SJSA1 (cell line): ENCODE measurements at places on chromosomes 2 and 18. TPM values are rescaled to one million over a fixed set of nuclear protein-coding genes. Genes with fewer than 3 reads are reported as not detected.

The CYTIP gene
- total RNA-seq, result not detected in 2 replicates

The TTR gene
- total RNA-seq, result not detected in 2 replicates

The SKA1 gene
- total RNA-seq, result 70.2 and 71.5 TPM in 2 replicates

The ZNF519 gene
- 5.6 and 10.5 TPM in 2 replicates for total RNA-seq

The NEB gene
- total RNA-seq, result 0.03 TPM in 1 of 2 replicates, not detected in the other

The TCF23 gene
- total RNA-seq, result not detected in 2 replicates

The NMS gene
- not detected in 2 replicates for total RNA-seq

The REG1B gene
- not detected in 2 replicates for total RNA-seq

The TMEM169 gene
- 0.19 and 0.84 TPM in 2 replicates for total RNA-seq

The POLE4 gene
- total RNA-seq, result 46.8 and 88.9 TPM in 2 replicates

The GKN1 gene
- total RNA-seq, result not detected in 2 replicates

The C2orf66 gene
- total RNA-seq, result 0.05 TPM in 1 of 2 replicates, not detected in the other

GRCh38 chr18:50869150-50869549, 9.8 kb upstream of the ME2 start:
- no peak for DNase-seq

DNA sequence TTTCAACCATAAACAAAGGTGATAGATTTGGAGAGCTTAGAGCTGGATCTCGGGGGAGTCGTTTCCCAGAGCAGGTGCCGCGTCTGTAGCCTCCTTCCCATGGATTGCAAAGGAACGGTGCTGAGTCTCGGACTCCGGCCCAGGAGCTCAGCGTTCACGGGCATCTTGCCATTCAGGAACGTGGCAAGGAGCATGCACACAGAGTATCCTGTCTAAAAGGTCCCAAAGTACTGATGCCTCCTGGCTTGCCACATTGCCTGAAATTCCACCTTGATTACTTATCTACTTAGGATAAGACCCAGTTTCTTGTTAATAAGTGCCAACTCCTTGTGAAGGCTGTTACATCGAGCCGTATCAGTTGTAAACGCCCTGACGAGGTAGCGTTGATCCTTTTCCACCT, 197.8 kb upstream of the MYT1L start:
- DNase-seq, result no peak

DNA sequence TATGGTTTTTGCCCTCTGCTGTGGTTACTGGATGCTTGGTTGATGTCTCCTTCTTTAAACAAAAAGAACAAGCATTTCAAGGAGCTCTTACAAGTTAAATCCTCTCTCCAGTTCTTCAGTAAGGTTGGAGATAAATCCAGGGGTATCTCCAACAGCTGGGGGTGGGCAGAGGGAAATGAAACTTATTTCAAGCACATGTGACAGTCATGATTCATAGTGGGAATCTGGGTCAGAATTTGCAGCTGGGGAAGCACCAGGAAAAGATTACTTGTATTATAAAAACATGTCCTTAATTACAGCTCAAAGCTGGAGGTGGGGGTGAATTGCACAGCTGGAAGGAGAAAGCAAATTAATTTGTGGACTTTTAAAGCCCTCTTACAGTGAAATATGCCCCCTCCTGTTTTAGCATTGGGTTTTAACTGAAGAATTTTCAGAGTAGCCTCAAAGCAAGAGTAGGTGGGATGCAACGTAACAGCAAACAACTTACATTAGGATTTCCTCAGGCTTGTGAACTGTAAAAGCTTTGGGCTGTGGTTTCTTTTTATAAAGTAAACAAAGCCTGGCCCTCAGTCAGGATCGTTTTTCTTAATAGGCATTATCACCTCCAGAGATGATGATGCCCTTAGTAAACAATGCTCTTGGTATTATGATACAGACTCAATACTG, 596.4 kb downstream of the NYAP2 start:
- DNase-seq, result peak; percentile 21

DNA sequence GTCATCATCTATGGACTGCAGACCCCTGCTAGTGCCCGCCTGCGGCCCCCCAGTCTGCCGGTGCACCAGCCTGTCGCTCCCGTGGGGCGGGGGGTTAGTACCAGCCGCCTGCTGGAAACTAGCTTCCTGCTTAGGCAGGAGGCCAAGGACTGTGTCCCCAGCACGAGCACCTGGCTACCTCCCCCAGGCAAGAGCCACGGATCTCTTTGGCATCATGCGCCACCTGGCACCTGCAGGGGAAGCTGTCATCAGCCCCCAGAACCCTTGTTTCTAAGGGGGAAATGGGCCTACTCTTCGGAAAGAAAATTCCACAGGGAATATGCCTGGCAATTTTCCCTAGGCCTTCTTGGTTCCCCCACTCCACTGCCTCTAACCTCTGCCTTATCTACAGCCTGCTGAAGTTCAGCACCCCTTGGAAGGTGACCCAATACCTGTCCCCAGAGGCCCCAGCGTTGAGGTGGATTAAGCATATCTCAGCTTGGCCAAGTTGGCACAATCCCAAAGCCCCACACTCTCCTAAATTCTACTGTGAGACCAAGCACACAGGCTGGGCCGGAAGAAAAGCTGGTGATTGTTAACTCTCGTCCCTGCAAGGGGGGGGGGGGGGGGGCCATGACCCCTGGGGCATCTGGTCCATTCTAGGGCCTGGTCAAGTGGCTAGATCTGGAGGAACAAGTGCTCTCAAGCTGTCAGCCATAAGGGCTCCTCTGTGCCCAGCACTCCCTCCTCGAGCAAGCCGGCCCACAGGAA, 62.0 kb upstream of the POMC start:
- no peak for DNase-seq

- no peak for DNase-seq
Measured at GRCh38 chr2:217066510-217067270, 206.8 kb upstream of the TNP1 start.

DNA sequence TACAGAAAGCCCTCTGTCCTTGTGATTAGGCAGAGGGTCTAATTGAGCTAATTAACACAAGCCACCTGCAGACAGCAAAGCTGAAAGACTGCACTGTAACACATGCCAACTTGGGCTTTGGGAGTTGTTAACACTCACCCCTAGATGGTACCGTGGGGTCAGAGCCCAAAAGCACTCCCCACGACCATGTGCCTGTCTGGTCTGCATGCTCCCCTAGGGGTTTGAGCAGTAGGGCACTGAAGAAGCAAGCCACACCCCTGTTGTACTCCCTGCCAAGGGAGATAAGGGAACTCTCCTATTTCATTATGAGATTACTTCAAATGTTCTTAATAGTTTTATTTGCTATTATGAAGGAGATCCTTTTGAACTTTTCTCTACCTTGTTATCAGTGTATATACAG, 560.1 kb upstream of the FSHR start:
- DNase-seq, result no peak

DNA sequence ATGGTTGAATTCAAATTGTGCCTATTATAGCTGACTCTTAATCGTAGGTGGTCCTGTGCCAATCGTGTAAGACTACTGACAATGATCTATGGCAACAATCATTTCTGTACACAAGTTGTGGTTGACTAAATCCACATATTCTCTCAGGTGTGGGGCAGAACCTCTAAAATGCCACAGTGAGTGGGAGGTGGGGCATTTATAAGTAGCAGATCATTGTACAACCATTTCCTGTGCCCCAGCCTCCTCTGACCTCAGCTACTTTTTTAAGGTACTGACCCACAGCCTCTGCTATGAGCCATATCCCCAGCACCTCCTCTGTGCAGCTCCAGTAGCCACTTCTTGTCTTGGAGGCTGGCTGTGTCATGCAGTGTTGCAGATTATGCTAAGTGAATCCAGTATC, 48.6 kb upstream of the RAPH1 start:
- peak; percentile 42 for DNase-seq

GRCh38 chr2:227657199-227657845, 9.3 kb upstream of the SCYGR5 start:
- DNase-seq, result no peak

- no peak for DNase-seq
Measured at GRCh38 chr2:178927173-178927572, 120.0 kb upstream of the TTN start.

DNA sequence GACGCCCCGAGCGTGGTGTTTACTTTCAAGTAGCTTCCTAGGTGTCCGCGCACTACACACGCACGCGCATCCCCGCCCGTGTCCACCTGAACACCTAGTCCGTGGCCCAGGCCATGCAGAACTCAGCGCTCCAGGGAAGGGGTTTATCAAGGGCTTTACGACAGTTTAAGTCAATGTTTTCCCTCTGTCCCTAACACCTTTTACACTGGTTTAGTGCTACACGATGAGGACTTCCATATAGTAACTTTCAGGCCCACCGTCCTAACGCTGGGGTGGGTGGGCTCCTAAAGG, 1.4 kb upstream of the BCL2 start:
- no peak for DNase-seq

- no peak for DNase-seq
Measured at GRCh38 chr2:9240745-9241144, 34.1 kb downstream of the ASAP2 start.

DNA sequence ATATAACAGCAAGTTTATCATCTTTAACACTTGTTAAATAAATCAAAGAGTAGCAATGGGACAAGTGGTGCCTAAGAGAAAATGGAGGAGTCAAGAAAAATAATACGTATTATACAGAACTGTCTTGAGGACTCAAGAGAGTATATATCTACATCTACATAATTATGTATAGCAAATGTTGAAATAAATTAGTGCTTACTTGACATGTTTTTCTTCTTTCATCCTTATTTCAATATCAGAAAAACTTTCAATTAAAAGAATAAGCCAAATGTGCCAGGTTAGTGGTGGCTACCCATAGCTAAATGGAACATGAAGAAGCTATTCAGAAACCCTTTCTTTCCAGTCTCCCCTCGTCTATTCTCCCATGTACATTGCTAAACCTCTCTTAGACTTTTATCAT, 267.3 kb upstream of the SPOPL start:
- no peak for DNase-seq

DNA sequence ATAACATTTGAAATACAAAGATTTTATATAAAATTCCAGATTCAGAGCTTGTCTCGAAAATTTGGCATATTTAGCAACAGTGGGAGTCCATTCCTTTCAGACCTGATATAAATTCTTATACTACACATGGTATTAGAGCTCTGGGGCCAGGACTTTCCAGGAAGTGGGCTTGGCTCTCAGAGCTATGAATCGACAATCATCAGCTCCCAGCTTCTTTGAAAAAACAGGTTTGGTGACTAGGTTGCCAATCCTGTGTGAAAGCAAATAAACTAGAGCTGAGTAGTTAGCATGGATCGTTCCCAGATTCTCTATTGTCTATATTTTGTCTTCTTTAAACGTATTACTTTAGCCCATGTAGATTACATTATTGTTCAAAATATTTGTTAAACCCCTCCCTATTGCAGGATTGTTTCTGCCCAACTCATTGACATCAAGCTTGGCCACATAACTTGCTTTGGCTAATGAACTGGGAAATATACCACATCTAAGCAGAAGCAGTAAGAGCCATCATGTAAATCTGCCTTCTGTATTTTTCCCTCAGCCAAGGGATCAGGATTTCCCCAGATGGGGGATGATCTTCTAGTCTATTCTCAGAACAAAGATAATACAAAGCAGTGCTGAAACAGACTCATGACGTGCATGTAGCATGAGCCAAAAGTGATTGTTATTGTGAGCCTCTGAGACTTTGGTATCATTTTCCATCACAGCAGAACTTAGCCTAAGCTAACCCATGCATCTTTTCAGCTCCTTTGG, 105.4 kb downstream of the KCNH7 start:
- no peak for DNase-seq

- no peak for DNase-seq
Measured at GRCh38 chr2:27021253-27022049, 11.3 kb upstream of the TMEM214 start.

- DNase-seq, result no peak
Measured at GRCh38 chr2:70668911-70669310, 99.1 kb downstream of the ADD2 start.

- DNase-seq, result no peak
Measured at GRCh38 chr2:153308466-153308865, 170.1 kb downstream of the RPRM start.

DNA sequence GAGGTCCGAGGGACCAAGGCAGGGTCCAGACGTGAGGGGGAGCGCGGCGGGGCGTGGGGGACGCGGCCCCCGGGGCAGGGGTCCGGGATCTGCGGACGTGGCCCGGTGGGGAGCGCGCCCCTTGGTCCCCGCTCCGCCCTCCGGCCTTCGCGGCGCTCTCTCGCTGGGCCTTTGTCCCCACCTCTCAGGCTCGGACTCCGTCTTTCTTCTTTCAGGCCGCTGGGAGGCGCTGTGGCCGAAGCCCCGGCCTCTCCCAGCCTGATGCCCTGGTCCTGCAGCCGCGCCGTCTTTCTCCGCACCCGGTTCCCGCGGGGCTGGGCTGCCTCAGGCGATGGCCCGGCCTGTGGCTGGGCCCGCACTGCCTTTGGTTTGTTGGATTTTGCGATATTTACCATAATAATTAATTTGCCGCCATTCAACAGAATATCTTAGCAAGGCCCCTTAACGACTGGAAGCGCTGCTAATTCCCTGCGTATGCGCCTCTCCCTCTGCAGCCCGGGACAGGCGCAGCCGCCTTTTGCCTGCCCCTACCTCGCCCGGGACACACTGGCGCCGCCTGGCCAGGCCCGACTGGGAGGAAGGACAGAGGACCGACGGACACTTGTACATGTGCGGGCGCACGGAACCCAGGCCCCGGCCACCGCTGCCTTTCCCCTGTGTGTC, 10.8 kb downstream of the SIX3 start:
- DNase-seq, result no peak

DNA sequence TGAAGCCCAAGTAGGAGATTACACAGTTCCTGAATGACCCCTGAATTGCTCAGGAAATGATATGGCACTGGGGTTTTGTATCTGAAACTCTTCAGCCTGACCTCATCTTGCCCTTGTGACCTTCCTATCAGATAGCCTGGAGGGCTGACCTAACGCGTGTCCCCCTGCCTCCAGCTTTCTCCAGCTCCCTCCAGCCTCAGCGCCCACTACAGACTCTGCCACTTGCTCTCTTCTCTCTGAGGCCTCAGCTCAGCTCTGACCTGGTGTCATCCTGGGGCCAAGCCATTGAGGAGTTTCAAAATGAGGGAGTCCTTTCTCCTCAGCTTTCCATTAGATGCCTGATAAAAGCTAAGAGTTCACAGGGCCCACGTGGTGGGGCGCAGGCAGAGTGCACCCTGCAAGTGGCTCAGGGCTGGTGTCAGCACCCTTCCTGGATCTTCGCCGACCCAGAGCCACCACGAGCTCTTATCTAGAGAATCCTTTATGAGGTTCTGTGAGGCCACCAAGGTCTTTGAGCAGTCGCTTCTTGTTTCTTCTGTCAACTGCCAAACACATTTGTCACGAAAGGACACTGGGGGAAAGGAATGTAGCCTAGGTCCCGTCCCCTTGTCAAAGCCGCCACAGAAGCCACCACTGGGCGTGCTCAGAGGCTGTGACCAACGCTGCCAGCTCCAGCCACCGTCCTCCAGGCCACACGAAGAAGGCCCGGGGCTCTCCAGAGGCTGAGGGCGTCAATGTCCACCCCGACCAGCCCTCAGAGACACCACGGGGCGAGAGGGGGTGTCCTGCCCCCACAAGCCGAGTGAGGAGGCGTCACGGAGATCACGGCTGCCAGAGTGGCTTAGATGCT, 131.3 kb upstream of the GPC1 start:
- DNase-seq, result no peak

- DNase-seq, result no peak
Measured at GRCh38 chr2:64025741-64026140, 6.5 kb upstream of the VPS54 start.
